CD8-positive, alpha-beta memory T cell (primary cell): ENCODE measurements at places on chromosomes 7 and 10. TPM values are rescaled to one million over a fixed set of nuclear protein-coding genes. Genes with fewer than 3 reads are reported as not detected.
A peak's percentile ranks its signal among the peaks of the same experiment; 100 is the strongest.

DNA sequence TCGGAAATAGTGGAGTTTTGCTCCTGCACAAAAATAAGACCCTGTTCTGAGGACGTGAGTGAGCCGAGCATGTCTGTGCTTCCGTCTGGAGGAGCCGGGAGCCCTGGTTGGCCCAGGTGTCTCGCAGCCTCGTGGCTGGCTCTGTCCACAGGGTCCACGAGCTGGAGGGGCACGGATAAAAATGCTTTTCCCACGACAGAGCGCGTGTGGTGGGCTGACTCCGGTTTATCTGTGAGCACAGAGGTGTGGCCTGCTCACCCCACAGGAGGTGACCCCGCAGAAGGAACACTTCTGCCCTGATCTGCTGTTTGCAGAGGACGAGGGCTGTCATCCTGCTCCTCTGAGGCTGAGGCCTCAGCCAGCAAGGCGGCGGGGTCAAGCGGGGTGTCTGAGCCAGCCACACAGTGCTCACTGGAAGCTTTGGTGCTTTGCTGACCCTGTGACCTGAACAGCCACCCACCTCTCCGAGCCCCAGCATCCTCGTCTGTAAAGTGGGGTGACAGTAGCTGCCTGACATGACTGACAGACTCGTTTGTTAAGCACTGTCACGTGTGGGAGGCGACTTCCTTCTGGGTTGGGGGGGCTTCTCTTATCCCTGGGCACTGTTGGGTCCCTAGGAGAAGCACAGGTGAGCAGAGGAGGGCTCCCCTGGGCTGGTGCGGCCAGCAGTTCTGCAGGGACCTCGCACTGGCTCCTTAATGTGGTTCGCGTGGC, 162.5 kb downstream of the DNAJB6 start:
- peak; percentile 44 for DNase-seq

Gene CCDC172
- not detected for total RNA-seq

- no peak for DNase-seq
Observed at GRCh38 chr10:30018496-30018895, 40.9 kb downstream of the JCAD start.

Gene TFPI2
- not detected for total RNA-seq

Gene ASB10
- total RNA-seq, result not detected

Gene CYP3A7
- not detected for total RNA-seq

DNA sequence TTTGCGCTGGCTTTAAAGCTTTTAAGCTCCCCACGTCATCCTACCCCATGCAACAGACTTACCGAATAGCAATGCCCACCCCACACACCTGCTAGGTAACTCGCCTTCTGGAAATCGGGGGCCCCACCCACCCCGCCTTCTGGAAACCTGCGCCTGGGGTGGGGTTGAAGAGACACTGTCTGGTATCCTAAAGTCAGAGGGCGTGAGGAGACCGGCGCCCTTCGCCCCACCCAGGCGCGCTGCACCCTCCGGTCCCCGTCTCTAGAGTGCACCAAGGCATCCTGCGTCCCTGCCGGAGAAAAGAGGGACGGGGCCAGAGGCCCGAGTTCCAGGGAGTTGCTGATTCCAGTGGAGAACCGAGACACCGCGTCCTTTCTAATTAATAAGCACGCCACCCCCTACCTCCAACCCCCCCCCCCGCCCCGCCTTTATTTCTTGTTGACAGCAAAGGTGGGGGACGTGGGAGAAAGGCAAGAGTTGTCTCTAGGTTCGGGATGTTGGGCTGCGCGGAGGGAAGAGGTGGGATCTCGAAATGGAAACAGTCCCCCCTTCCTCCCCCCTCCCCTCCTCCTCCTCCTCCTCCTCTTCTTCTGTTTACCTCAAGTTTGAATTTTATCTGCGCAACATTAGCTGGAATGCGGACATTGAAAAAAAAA, 220.9 kb upstream of the MKLN1 start:
- peak; percentile 74 for DNase-seq

Gene LOXL4
- total RNA-seq, result not detected

GRCh38 chr7:73303546-73303945, 5.1 kb downstream of the NSUN5 start:
- no peak for DNase-seq

Gene PNLIPRP1
- not detected for total RNA-seq

Gene FAM13C
- total RNA-seq, result not detected

- DNase-seq, result no peak
Observed at GRCh38 chr10:71462062-71462935, 65.6 kb downstream of the CDH23 start.

- DNase-seq, result no peak
Observed at GRCh38 chr10:101236376-101237080, 7.3 kb upstream of the LBX1 start.

Gene DDIT4
- total RNA-seq, result 144 TPM

Gene HOXA6
- total RNA-seq, result not detected

DNA sequence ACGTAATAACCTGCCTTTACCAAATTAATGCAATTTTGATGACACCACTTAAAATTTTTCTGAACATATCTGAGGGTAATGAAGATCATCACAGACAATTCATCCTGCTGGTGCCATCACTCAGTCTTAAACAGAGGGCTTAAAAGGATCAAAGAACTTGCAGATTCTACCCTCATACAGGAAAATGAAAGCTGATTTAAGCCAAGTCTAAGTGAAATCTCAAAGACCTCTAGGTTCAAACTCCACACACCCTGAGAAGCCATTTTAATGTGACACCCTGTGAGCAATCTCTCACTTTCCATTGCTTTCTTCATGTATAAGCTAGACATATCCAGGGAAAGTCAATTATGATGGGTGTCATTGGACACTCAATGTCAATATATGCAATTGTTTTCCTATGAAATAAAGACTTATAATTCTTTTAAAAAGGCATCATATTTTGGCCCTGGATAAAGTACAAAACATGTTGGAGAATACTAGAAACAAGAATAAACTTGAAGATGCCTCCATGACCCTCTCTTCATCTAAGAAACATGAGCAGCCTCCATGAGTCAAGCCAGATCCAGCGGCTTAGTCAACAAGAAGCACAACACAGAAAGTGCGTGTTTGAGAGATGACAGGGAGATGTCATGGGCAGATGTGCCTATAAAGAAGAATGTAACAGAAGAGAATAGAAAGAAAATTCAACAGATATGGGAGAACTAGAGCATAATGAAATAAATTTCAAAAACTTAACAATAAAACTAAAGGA, 291.9 kb downstream of the PARD3 start:
- no peak for DNase-seq

DNA sequence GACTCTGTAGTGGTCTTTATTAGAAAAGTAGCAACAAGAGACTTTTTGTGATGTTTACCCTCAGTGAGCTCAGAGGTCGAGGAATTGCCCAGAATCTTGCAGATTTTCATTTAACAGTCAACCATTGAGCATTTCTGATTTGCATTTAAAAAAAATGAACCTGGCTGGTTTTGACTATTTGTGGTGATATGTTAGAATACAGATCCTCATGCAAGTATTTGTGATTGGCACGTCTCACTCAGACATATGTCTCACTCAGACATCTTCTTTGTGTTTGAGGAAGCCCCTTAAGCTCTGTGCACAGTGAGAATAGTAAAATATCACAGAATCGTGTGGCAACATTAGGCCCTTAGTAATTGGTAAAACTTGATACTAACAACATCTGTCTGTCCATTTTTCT, 113.2 kb downstream of the SND1 start:
- DNase-seq, result no peak

GRCh38 chr10:29012926-29013554, 275.8 kb upstream of the LYZL1 start:
- DNase-seq, result no peak

- DNase-seq, result no peak
Observed at GRCh38 chr10:99975942-99976809, 33.6 kb downstream of the DNMBP start.

DNA sequence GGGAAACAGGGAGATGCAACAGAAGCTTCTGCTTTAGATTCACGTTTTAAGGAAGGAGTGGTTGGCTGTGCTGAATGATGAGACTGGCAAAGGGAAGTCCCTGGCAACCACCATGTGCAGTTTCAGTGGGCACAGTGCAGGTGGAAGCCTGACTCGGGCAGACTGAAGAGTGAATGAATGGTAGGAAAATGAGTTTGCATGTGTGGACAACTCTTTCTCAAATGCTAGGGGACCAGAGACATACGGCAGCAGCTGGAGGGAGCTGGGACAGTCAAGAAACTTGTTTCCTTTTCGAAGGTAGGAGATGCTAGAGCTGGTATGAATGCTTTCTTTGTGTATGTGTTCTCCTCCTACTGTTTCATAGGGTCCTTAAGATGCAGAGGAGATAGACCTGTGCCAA, 29.0 kb downstream of the PODXL start:
- no peak for DNase-seq

GRCh38 chr7:55770778-55771177, 91.8 kb downstream of the SEPTIN14 start:
- no peak for DNase-seq

Gene NXPH1
- total RNA-seq, result not detected

Gene PAPOLB
- not detected for total RNA-seq

GRCh38 chr7:15430911-15431310, 130.9 kb downstream of the AGMO start:
- no peak for DNase-seq

DNA sequence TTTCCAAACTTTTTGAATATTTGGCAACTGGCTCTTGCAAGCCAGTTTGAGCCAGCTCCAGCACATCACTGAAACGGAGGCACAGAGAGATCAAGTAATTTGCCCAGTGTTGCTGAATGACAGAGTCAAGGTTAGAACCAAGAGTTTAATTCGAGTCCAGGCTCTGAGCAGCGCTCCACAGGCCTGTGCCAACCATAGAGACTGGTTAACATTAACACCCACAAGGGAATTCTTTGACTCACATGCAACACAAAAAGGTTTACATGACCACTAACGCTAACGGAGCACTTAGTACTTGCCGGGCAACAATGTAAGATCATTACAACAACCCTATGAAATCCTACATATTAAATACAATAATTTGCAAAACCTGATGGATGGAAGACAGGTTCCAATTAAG, 1.5 kb downstream of the RGS10 start:
- peak; percentile 24 for DNase-seq

- no peak for DNase-seq
Observed at GRCh38 chr10:124342821-124343170, 75.9 kb downstream of the OAT start.

DNA sequence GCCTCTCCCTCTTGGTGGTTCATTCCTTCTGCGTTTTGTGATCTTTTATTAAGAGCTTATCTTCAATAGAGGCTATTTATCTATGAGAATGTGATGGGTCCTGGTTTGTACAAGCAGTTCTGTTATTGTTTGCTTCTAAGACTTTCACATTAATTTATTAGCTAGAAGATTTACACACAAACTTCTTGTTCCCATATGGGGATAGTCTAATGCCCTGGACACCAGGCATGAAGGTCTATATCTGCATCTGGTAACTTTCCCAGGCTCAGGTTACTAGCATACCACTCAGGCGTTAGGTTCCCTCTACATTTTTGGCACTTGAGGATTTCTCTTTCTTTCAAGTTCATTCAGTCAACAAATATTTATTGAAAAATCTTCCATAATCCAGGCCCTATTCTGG, 7.7 kb downstream of the XPNPEP1 start:
- DNase-seq, result no peak

DNA sequence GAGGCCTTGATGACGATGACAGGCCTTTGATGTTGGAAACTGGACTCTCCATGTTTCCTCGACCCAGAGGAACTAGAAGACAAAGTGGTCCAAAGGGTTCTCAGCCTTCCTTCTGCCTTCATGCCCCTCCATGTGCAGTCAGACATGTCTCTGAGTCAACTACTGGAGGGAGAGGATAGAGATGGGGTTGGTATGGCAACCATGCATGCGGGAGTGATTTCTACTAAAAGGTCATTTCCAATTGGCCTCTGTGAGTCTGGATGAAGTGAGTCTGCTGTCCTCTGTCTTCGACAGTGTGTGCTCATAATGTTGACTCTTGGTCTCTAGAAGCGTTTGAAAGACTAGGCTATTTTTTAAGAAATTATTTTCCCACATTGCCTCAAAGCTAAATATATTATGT, 29.2 kb downstream of the STK17A start:
- no peak for DNase-seq

DNA sequence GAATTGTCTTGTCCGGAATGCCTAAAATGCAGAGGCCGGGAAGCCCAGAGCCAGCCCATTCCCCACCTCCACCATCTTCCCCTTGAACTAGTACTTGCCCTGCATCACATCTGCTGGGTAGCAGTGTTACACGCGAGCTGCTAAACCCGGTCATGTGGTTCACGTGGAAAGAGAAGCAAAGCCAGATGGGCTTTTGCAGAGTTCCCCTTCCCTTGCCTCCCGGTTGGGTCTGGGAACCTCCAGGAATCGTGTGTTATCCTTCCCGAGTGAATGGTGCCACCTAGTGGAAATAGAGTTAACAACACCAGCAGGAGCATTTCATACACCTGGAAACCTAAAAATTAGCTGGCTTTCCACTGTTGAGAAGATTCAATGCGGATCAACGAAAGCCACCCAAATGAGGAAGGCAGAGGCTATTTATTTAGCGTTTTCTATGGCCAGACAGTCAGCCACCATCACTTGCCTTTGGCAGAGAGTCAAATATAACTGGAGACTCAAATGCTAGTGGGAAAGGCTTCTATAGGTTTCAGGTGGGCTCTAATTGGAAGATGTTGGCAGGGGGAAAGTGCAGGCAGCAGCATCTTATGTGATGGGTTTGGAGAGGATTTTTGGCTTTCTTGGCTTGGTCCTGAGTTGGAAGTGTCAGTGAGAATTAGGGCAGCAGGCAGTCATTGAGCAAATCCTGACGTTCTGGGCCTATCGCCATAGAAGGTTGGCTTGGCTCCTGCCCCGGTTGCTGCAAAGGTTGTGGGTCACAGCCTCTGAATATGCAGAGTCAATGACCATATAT, 12.9 kb upstream of the DENND2A start:
- peak; percentile 38 for DNase-seq

Gene SFR1
- total RNA-seq, result 15.5 TPM

DNA sequence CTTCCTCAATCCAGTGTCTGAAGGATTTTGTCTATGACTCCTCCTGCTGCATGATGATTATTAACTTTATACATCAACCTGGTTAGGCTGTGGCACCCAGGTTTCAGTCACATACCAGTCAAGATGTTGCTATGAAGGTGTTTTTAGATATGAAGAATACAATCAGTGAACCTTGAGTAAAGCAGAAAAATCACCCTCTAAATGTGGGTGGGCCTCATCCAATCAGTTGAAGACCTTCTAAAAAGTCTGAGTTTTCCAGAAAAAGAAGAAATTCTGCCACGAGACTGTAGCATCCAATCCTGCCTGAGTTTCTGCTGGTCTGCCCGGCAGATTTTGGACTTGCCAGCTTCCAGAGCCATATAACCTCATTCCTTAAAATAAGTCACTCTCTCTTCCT, 126.1 kb upstream of the FRMD4A start:
- no peak for DNase-seq

Gene CYP17A1
- total RNA-seq, result not detected

- no peak for DNase-seq
Observed at GRCh38 chr10:31582365-31583052, 263.5 kb downstream of the ZEB1 start.

DNA sequence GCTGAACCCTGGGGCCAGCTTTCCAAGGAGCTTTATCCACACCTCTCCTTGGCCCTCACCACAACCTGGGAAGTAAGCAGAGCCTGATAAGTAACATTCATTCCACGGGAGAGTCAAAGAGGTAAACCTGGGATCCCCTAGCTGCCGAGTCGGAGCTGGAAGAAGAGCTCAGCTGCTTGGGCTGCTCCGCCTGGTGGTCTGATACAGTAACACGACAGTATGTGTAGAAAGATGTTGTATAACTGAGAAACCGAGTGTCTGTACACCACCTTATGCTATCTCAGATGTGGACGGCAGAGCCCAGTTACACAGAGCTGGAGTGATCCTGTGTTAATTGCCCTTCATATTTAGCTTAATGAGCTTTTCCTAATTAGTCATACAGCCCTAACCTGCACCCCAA, 151.3 kb upstream of the KMT2E start:
- no peak for DNase-seq

- DNase-seq, result no peak
Observed at GRCh38 chr7:23335136-23335535, 36.0 kb downstream of the MALSU1 start.

Gene SLC13A1
- total RNA-seq, result not detected

Gene LRRD1
- not detected for total RNA-seq
